ENCODE measurements at places on chromosomes 2 and 18. TPM values are rescaled to one million over a fixed set of nuclear protein-coding genes. Genes with fewer than 3 reads are reported as not detected.

Gene XIRP2
- total RNA-seq = not detected

Gene CHST9
- not detected for total RNA-seq

Gene PCARE
- total RNA-seq = not detected

Gene LIMS4
- total RNA-seq = 1.5 TPM

Gene CABYR
- 3.0 TPM for total RNA-seq

Gene CNRIP1
- total RNA-seq = 2.4 TPM

Gene CXCR1
- 0.12 TPM for total RNA-seq

Gene ZNF512
- 19.9 TPM for total RNA-seq

Gene ERBB4
- not detected for total RNA-seq

Gene SERPINB3
- 0.28 TPM for total RNA-seq

Gene OBSL1
- total RNA-seq = 29.0 TPM

Gene CPO
- not detected for total RNA-seq

Gene ADD2
- total RNA-seq = 0.23 TPM

Gene METTL21A
- total RNA-seq = 13.5 TPM

Gene HOXD9
- total RNA-seq = not detected

Gene SIX3
- not detected for total RNA-seq

Gene DSG3
- 68.5 TPM for total RNA-seq

Gene KYNU
- 143 TPM for total RNA-seq

Gene AGBL5
- 18.9 TPM for total RNA-seq

Gene HOXD8
- not detected for total RNA-seq

Gene INHBB
- 0.16 TPM for total RNA-seq

Gene ITPRIPL1
- not detected for total RNA-seq

Gene MARCO
- 2.4 TPM for total RNA-seq

Gene PID1
- total RNA-seq = 211 TPM

Gene DRC1
- not detected for total RNA-seq

Gene STAM2
- 27.6 TPM for total RNA-seq

Gene ACAA2
- 82.9 TPM for total RNA-seq

Gene RBBP8
- total RNA-seq = 59.7 TPM

Gene DAPL1
- total RNA-seq = not detected

Gene SERPINB4
- not detected for total RNA-seq

Gene CAPN13
- not detected for total RNA-seq

Gene SCN1A
- total RNA-seq = not detected

All from MCF 10A (cell line).